Testis (tissue), 5 donors: ENCODE measurements at places on chromosomes 11 and 22. TPM values are rescaled to one million over a fixed set of nuclear protein-coding genes. Genes with fewer than 3 reads are reported as not detected.

UPB1 gene
- total RNA-seq: 12.1 TPM

SRSF8 gene
- 32.5 TPM for total RNA-seq

GGT1 gene
- total RNA-seq: 75.3 TPM

GRCh38 chr11:64339754-64340408, at the start of gene CCDC88B:
Gene CCDC88B (plus strand): TSS chr11:64340204. CDS start chr11:64340267, 63 bp downstream.
- DNase-seq: no peak

GRCh38 chr11:130876931-130877915, 39.1 kb downstream of the SNX19 start:
- DNase-seq: no peak

GRCh38 chr11:111733611-111734088, 32.5 kb downstream of the PPP2R1B start:
- no peak for DNase-seq

DNA sequence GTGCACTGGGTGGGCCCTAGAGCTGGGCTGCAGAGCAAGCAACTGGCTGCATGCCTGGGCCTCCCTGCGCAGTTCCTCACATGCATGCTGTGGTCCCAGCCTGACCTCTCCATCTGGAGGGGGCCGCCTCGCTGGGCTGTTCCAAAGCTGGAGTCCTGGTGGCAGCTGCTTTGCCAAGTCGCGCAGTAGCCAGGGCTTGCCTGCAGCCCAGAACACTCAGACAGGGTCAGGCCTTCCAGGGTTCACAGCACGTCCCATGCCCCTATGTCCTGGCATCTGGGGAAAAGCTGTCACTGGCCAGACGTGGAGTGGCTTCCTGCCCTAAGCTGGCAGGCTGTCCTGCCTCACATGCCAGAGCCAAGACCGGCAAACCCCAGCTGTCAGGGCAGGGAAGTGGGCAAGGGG, 16.5 kb upstream of the CDC42EP2 start:
- DNase-seq: peak; percentile 80

DNA sequence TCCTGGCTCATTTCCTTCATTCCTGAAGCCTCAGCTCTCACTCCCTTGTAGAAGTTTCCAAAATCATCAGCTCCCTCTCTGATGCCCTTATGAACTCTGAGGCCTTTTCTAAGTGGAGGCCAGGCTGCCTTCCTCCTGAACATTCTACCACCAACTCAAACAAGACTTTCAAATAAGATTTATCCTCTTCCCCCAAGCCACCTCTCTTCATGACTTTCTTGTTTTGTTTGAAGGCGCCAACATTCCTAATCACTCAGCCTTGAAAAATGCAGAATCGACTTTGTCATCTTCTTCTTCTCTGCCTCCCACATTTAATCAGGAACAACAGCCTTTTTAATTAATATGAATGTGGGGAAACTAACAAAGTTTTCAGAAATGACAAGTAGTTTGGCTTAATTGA, 927.9 kb downstream of the OPCML start:
- no peak for DNase-seq
